ENCODE measurements at places on chromosomes 7 and 10.

DNA sequence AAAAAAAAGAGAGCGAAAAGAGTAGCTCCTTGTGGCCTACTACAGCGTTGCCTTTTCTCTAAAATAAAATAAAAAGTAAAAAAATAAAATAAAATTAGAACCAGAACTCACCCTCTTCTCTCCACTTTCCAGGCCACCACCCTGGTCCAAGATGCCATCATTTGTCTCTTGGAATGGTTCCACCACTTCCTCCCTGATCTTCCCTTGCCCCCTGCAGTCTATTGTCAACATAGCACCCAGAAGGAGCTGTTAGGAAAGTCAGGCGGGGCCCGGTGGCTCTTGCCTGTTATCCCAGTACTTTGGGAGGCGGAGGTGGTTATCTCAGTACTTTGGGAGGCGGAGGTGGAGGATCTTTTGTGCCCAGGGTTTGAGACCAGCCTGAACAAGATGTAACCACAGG, 7.6 kb upstream of the GRID2IP start:
- H3K4me1 ChIP-seq: no peaks in the 10 kb centered on the region
- H3K4me3 ChIP-seq: no peak overlapping the region
- H3K27me3 ChIP-seq: no peaks in the 10 kb centered on the region

GRCh38 chr10:70380350-70381135, 1.9 kb downstream of the LRRC20 start:
- no peak overlapping the region for H3K27ac ChIP-seq
- H3K4me3 ChIP-seq: no peak overlapping the region
- no peak for DNase-seq
- peaks cover 38% of the 10 kb centered on the region for H3K4me1 ChIP-seq
- peaks cover 1% of the 10 kb centered on the region for H3K36me3 ChIP-seq
- H3K27me3 ChIP-seq: no peaks in the 10 kb centered on the region

GRCh38 chr7:45211066-45211465, 53.5 kb downstream of the RAMP3 start:
- H3K36me3 ChIP-seq: no peaks in the 10 kb centered on the region

GRCh38 chr7:5510426-5511045, 86.9 kb upstream of the TNRC18 start:
- peaks cover 8% of the 10 kb centered on the region for H3K4me1 ChIP-seq
- no peaks in the 10 kb centered on the region for H3K27me3 ChIP-seq
- no peak for DNase-seq

DNA sequence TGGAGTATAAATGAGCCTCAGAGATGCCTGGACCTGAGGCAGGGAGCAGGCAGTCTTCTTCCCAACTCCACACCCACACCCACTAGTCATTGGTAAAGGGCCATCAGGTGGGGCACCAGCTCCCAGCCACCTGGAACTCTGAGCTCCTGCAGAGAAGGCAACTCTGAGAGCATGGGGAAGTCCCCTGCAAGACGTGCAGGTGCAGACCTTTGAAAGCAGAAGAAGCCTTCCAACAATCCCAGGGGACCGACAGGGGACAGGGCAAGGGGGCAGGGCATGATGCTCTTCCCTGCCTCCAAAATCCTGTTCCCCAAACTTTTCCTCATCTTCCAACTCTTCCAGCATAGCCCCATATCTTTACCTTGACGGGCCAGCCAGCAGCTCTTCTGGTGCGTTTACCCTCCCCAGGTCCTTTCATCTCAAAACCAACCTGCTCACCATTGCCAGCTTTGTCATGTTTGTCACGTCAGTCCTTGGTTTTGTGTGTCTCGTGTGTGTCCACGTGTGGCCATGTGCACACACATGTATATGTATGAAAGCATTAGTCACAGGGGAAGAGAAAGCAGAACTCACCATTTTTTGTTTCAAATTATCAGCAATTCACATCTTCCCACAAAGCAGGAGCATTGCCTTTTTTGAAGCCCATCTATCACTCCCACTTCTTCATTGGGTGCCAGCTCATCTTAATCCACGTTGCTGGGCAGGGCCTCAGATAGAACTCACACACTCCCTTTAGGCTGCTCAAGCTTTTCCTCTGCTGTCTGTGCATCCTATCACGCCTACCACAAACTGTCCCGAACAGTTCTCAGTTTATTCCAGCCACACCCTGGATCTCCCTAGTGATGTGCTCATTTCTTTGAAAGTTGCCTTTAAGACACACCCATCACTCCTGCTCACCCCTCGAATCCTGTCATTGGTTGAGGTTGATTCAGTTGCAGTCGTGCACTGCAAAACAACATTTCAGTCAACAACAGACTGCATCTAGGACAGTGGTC, 41.0 kb upstream of the AMPH start:
- H3K4me1 ChIP-seq: no peaks in the 10 kb centered on the region
- peaks cover 1% of the 10 kb centered on the region for H3K27me3 ChIP-seq
- no peak for DNase-seq
- no peak overlapping the region for H3K27ac ChIP-seq

- no peak overlapping the region for H3K27ac ChIP-seq
- DNase-seq: no peak
- H3K4me1 ChIP-seq: no peaks in the 10 kb centered on the region
- H3K4me3 ChIP-seq: no peak overlapping the region
- H3K36me3 ChIP-seq: no peaks in the 10 kb centered on the region
- no peaks in the 10 kb centered on the region for H3K27me3 ChIP-seq
Measured at GRCh38 chr7:17846935-17847334, 93.4 kb downstream of the SNX13 start.

DNA sequence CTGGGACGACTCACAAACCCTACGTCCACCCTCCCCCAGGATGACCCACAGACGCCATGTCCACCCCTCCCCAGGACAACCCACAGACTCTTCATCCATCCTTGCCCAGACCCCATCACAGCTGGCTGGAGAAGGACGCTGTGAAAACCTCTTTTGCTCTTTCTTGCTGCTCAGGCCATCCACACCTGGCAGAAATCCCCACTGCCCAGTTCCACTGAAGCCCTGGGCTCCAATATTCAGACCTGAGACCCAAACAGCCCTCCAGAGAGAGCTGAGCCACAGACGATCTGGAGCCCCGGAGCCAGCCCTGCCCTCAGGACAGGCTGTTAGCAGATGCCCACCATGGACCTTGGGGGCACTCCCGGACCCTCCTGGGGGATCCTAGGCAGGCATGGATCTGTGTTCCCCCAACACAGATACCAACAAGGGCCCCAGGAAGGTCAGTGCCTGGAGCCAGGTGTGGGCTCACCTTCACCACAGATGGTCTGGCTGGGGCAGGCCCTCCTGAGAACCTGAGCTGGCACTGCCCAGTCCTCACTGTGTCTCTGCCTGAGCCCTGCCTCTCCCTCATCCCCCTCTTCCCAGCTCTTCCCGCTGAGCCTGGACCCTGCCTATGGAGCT, 226.2 kb downstream of the PTPRN2 start:
- H3K27me3 ChIP-seq: no peaks in the 10 kb centered on the region
- DNase-seq: peak; percentile 26
- no peaks in the 10 kb centered on the region for H3K36me3 ChIP-seq
- no peak overlapping the region for H3K27ac ChIP-seq
- H3K4me3 ChIP-seq: no peak overlapping the region

DNA sequence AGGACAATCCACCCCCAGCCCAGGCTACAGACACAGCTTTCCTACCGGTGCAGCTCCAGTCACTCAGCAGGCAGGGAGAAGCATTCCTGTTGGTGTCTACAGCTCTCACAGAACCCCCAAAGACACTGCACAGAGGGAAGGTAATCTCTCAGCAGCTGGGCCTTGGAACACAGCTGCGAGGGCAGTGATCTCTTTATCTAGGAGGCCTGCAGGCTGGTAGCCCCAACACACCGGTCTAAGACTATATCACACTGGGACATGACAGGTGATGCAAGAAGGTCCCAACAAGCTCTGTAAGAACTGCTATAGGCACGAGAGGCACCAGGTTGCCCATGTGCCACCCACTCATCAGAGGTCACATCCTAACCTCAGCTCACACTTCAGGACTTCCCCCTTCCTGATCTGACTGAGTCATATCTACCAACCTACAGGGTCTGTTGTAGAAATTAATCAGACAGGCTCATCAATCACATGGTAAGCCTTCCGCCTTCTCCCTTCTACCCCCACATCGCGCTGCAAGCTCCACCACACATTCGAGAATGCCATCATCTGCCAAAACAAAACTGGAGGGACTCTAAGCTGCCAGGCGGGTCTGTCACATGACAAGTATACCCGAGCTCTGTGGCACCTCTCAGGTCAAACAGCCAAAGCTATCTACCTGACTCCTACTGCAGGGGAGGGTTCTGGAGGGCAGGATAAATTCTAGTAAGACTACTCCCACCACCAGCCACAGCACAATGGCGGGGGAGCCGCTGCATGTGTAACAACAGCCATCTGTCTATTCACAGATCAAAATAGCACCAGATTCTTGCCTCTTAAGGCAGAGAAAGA, 26.1 kb downstream of the FAM53B start:
- DNase-seq: no peak
- H3K4me3 ChIP-seq: no peak overlapping the region
- H3K27ac ChIP-seq: no peak overlapping the region
- H3K27me3 ChIP-seq: no peaks in the 10 kb centered on the region
- no peaks in the 10 kb centered on the region for H3K4me1 ChIP-seq

- peaks cover 8% of the 10 kb centered on the region for H3K4me1 ChIP-seq
- no peak for DNase-seq
- no peak overlapping the region for H3K4me3 ChIP-seq
- no peaks in the 10 kb centered on the region for H3K36me3 ChIP-seq
Measured at GRCh38 chr7:76225379-76225778, 23.7 kb downstream of the SRRM3 start.

GRCh38 chr7:29214056-29214455, 19.5 kb downstream of the CHN2 start:
- H3K27ac ChIP-seq: no peak overlapping the region
- no peak overlapping the region for H3K4me3 ChIP-seq
- H3K36me3 ChIP-seq: no peaks in the 10 kb centered on the region
- H3K27me3 ChIP-seq: no peaks in the 10 kb centered on the region

GRCh38 chr10:71665456-71665855, 54.1 kb downstream of the C10orf105 start:
- no peak for DNase-seq
- no peaks in the 10 kb centered on the region for H3K4me1 ChIP-seq
- H3K27me3 ChIP-seq: no peaks in the 10 kb centered on the region
- no peak overlapping the region for H3K27ac ChIP-seq
- no peaks in the 10 kb centered on the region for H3K36me3 ChIP-seq
- no peak overlapping the region for H3K4me3 ChIP-seq

GRCh38 chr7:134832367-134832766, 52.9 kb downstream of the CALD1 start:
- DNase-seq: no peak
- H3K4me3 ChIP-seq: no peak overlapping the region
- peaks cover 30% of the 10 kb centered on the region for H3K4me1 ChIP-seq
- H3K27me3 ChIP-seq: no peaks in the 10 kb centered on the region
- H3K27ac ChIP-seq: no peak overlapping the region
- no peaks in the 10 kb centered on the region for H3K36me3 ChIP-seq

GRCh38 chr7:3028071-3028757, 15.5 kb downstream of the CARD11 start:
- no peak for DNase-seq
- no peak overlapping the region for H3K4me3 ChIP-seq
- no peaks in the 10 kb centered on the region for H3K36me3 ChIP-seq
- no peaks in the 10 kb centered on the region for H3K4me1 ChIP-seq
- H3K27ac ChIP-seq: no peak overlapping the region
- no peaks in the 10 kb centered on the region for H3K27me3 ChIP-seq

DNA sequence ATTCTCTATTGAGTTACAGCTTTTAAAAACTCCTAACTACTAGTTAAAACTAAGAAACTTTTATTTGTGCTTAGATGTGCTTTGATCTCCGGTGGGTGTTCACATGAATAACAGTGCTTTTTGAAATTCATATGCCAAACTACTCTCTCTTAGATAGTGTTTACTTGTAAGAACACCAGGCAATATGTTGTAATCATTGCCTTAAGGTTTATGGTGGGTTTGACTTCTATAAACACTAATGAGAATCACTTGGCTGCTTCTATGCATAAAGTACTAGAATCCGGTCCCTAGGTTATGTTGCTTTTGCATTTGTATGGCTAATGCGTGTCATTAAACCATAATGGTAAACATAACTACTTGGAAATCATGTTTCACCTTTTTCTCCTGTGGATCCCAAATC, 203.9 kb upstream of the VSTM2A start:
- no peaks in the 10 kb centered on the region for H3K4me1 ChIP-seq
- DNase-seq: no peak
- no peak overlapping the region for H3K27ac ChIP-seq
- no peak overlapping the region for H3K4me3 ChIP-seq

GRCh38 chr10:68010426-68010940, 64.6 kb downstream of the HERC4 start:
- H3K4me1 ChIP-seq: no peaks in the 10 kb centered on the region
- no peak overlapping the region for H3K4me3 ChIP-seq
- peaks cover 2% of the 10 kb centered on the region for H3K36me3 ChIP-seq
- DNase-seq: no peak

DNA sequence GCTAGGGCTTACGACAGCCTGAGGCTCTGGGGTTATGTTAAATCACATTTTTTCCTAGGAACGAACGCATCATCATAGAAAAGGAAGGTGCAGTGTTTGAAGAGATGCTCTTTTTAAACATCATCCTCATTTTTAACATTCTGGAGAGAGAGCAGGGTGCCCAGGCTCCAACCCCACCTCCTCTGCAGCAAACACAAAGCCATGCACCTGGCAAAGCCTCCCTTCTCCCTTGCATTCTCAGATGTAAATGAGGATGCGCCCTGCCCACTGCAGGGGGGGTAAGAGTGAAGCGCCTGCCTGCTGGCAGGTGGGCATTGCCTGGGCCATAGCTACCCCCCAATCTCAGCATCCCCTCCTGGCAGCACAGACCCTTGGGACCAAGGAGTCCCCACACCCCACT, 92.4 kb downstream of the PTPRN2 start:
- H3K27me3 ChIP-seq: no peaks in the 10 kb centered on the region
- no peak overlapping the region for H3K4me3 ChIP-seq
- no peaks in the 10 kb centered on the region for H3K36me3 ChIP-seq
- H3K4me1 ChIP-seq: peaks cover 6% of the 10 kb centered on the region
- no peak overlapping the region for H3K27ac ChIP-seq
- DNase-seq: no peak

- no peak for DNase-seq
- 0 out of 2 replicates have a peak, but pooled peaks cover 4% of the 10 kb centered on the region for H3K4me1 ChIP-seq
- H3K27ac ChIP-seq: no peak overlapping the region
- no peaks in the 10 kb centered on the region for H3K27me3 ChIP-seq
Measured at GRCh38 chr7:28572321-28573058, 160.2 kb downstream of the CREB5 start.

- H3K27me3 ChIP-seq: no peaks in the 10 kb centered on the region
- no peaks in the 10 kb centered on the region for H3K4me1 ChIP-seq
- H3K36me3 ChIP-seq: no peaks in the 10 kb centered on the region
- DNase-seq: no peak
- H3K27ac ChIP-seq: no peak overlapping the region
- H3K4me3 ChIP-seq: no peak overlapping the region
Measured at GRCh38 chr7:41592236-41592635, 110.7 kb downstream of the INHBA start.

Measured in Caco-2 (cell line).